ENCODE measurements at places on chromosomes 11 and 22.

DNA sequence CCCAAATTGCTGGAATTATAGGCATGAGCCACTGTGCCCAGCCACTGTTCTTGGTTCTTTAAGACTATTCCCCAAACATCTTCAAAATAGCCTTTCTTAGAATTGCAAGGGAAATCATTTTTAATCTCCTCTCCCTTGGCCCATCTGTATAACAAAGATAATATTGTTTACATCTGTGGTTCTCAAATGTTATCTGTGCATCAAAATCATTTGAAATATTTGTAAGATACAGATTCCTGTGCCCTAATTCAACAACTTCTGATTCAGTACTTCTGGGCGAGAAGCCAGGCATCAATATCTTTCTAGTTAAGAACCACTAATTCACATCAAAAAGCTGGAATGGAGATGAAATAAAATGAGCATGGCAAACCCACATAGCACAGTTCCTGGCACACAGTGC is 83.0 kb downstream of the TMPRSS5 start:
- no peak for DNase-seq

DNA sequence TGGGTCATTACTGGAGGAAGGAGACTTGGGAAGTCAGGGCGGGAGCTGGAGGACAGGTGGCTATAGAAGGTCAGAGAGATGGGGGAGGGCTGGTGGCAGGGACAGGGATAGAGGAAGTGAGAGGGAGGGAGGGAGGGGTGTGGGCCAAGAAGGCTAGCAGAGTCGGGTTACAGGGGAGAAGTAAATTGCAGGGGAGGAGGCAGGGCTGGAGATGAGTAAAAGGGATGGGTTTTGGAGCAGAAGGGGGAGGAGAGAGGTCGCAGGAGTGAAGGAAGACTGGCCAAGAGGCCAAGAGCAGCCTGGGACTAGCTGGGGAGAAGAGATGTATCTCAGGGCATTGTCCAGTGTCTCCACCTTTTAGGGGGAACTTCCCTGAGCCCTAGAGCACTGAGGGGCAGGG is 33.0 kb downstream of the LRRC10B start:
- no peak for DNase-seq

GRCh38 chr11:2890466-2891294 is 5.1 kb upstream of the CDKN1C start:
- no peak for DNase-seq

DNA sequence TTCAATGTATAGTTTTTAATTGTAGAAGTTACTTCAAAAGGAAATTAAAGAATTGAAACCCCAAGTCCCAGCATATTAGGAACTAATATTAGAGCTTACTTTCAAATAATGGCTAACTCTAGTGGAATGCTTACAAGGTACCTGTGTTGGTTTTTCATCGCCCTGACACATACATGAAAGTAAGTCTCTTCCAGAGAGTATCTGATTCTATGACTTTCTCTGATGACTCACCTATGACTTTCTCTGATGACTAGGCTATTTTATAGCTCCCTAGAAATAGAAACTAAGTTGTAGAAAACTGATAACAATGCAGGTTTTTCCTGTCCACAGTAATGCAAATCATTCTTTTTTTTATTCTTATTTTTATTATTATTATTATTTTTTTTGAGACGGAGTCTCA is 33.6 kb upstream of the MMP7 start:
- no peak for DNase-seq
